GM10248 (cell line): ENCODE measurements at places on chromosomes 12 and 14.

DNA sequence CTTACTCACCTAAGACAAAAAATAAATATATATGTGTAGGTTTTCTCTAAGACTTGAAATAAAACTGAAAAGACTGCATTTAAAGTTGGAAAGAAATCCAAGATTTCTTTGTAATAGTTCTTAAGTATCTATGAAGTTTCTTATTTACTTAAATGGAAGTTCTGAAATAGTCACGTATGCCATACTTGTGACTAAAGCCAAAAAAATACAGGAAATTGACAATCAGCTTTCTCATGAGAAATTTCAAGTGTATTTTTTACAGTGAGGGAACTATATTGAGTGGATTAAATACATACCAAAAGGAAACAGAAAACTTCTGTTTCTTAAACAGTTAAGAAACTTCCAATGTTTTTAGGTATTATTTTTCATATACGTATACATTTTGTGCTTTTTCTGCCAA lies 188.1 kb downstream of the DPY19L2 start:
- no peak for DNase-seq

DNA sequence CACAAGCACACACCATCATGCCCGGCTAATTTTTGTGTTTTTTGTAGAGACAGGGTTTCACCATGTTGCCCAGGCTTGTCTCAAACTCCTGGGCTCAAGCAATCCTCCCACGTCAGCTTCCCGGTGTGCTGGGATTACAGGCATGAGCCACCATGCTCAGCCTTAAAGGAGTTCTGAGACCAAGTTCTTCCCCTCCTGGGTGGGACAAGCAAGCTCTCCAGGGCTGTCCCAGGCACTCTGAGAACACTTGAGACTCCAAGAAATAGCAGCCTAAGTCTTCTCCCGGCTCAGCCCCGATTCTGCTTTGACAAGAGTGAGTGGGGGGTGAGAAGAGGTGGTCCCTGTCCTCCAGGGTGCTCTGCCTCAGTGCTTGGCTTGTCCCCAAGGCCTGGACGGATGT lies 86.4 kb downstream of the STAB2 start:
- no peak for DNase-seq

DNA sequence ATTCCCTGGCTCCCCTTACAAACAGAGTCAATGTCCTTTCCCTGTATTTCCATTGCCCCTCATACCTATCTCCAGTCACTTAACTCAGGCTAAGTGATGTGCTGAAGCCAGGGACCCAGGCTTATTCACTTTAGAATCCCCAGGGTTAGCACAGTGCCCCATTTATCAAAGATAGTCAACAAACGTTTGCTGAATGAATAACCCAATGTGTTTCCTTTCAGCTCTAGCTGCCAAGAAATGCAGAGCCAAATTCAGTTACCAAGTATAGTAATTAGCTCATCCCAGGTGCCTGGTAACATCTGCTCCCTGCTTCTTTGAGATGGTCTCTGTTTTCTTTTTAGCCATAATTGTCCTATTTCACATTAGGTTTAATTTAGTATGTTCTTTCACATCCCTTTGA lies 189.5 kb downstream of the PHLDA1 start:
- no peak for DNase-seq

DNA sequence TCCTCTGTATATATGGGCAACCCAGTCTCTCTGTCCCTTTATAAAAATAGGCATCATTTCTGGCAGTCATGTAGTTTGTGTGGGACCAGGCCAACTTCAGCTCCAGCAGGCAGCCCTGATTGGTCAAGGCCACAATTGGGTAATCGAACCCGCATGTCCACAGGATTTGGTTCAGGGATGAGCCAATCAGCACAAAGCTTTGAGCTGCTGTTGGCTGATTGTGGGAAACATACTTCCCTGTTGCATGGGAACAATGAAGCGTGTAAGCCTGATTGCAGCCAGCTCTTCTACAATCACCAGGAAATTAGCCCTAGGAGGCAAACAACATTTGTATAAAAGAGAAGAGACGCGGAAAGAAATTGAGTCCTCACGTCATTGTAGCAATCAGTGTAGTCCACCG lies 328.6 kb downstream of the PCNX1 start:
- DNase-seq: no peak

DNA sequence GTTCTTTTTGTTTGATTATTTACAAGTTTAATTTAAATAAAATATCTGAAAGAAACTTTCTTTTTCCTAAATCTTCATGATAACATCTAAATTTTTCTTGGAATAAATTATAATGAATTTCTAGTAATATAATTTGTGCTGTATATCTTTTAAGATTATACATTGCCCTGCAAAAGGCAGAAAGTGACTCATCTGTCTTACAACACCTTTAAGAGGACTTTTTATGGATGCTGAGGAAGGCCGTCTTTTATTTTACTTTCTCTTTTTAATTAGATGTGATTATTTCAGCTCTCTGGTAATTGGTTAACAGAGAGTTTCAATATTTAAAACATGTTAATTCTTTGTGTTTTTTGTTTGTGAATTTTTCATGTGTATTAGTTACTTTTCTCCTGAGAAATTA lies 598.4 kb downstream of the RPL10L start:
- no peak for DNase-seq

GRCh38 chr14:61526405-61527312 lies 168.7 kb upstream of the HIF1A start:
- no peak for DNase-seq

DNA sequence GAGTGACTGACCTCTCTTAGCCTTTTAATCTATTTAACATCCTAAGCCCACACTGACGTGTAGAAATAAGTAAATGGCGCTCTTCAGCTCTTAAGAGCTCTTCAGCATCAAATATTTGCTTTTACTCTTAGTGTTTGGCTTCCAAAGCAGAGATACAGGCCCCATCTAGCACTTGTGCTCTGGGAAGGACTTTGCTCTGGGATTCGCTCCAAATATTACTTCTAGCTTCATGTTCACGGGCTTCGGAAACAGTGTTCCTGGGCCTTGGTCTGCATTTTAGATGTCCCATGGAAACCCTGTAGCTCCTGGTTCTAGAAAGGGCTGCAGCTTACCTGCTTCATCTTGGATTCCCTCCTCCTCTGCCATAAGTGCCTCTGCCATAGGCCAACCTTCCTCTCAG lies 2.7 kb upstream of the NKX2-8 start:
- DNase-seq: no peak

DNA sequence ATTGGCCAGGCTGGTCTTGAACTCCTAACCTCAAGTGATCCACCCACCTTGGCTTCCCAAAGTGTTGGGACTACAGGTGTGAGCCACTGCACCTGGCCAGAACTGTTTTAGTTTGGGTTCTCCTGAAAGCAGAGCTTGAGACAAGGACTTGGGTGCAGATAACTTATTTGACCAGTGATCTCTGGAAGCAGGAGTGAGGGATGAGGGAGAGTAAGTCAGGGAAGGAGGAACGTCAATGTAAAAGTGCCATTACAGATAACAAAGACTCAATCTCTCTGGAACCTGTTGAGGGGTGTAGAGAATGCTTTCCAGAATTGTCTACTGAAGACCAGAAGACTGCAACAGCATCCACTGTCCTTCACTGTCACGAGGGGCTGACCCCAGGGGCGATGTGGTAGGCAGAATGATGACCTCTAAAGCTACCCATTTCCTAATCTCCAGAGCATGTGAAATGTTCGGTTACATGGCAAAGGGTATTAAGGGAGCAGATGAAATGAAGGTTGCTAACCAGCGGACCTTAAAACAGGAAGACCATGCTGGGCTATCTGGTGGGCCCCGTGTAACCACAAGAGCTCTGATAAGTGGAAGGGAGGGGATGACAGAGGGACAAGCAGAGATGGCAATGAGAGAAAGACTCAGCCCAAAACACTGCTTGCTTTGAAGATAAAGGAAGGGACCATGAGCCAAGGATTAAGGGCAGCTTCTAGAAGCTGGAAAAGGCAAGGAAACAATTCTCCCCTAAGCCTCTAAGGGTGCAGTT lies 207.8 kb downstream of the RBM19 start:
- no peak for DNase-seq

- peak; percentile 32 for DNase-seq
Measured at GRCh38 chr12:92049403-92049802, 96.2 kb downstream of the BTG1 start.

DNA sequence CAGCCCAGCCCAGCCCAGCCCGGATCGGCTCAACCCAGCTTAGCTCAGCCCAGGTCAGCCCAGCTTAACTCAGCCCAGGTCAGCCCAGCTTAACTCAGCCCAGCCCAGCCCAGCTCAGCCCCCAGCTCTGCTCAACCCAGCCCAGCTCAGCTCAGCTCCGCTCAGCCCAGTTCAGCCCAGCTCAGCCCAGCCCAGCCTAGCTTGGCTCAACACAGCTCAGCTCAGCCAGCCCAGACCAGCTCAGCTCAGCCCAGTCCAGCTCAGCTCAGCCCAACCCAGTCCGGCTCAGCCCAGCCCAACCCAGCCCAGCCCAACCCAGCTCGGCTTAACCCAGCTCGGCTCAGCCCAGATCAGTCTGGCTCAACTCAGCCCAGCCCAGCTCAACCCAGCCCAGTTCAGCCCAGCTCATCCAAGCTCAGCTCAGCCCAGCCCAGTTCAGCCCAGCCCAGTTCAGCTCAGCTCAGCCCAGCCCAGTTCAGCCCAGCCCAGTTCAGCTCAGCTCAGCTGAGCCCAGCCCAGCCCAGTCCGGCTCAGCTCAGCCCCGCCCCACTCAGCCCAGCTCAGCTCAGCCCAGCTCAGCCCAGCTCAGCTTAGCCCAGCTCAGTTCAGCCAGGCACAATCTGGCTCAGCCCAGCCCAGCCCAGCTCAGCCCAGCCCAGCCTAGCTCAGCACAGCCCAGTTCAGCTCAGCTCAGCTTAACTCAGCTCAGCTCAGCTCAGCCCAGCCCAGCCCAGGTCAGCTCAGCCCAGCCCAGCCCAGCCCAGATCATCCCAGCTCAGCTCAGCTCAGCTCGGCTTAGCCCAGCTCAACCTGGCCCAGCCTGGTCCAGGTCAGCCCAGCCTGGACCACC lies 331.7 kb downstream of the TMEM121 start:
- no peak for DNase-seq

DNA sequence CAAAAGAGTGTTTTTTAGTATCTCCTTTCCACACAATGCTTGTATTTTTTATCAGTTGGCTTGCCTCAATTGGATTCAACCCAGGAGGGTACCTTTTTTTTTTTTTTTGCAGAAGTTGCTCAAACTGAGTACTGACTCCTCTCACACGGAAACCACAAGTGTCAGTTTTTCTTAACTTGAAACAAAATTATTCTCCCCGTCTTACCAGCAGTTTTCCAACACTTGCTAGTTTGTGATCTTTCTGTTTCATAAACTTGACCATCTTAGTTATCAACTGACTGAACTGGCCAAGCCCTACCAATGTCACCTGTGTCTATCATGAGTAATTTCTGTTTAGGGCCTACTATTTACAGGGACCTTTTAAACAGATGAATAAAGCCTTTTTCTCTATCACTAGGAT lies 34.1 kb upstream of the ITPR2 start:
- DNase-seq: peak; percentile 54

- no peak for DNase-seq
Measured at GRCh38 chr12:77087427-77087826, 22.1 kb upstream of the E2F7 start.

- no peak for DNase-seq
Measured at GRCh38 chr14:104686624-104687517, 2.5 kb upstream of the INF2 start.

- DNase-seq: no peak
Measured at GRCh38 chr14:100750762-100751699, 24.3 kb downstream of the DLK1 start.

- no peak for DNase-seq
Measured at GRCh38 chr14:32728976-32729375, 209.7 kb upstream of the NPAS3 start.

DNA sequence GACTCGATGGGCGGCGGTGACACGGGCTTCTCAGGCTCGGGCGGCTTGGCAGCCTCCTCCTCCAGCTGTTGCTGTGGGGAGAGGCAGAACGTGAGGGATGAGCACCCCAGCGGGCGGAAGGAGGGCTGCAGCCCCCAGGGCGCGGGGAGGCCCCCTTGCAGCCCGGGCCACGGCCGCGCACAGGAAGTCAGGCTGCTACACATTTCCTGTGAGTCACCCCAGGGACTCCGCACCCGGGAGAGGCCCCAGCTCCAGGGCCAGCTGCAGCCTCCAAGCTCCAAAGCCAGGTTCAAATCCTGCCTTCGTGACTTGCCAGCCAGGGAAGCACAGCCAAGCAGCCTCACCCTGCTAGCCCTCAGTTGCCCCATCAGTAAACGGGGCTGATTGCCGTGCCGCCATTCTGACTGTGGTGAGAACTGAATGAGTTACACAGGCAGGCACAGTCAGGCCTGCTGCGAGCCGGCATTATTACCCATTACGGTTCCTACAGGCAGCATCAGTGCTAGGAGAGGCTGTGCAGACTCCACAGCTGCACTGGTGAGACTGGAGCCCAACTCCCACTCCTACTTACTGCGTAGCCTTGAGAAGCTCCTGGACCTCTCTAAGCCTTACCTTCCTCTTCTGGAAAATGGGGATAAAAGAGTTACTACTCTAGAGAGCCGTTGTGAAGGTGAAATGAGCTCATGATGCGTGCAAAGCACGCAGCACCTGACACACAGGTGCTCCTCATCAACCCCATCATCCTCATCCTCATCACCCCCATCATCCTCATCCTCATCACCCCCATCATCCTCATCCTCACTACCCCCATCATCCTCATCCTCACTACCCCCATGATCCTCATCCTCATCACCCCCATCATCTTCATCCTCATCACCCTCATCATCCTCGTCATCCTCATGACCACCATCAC lies 100.9 kb downstream of the NCOR2 start:
- DNase-seq: peak; percentile 88

DNA sequence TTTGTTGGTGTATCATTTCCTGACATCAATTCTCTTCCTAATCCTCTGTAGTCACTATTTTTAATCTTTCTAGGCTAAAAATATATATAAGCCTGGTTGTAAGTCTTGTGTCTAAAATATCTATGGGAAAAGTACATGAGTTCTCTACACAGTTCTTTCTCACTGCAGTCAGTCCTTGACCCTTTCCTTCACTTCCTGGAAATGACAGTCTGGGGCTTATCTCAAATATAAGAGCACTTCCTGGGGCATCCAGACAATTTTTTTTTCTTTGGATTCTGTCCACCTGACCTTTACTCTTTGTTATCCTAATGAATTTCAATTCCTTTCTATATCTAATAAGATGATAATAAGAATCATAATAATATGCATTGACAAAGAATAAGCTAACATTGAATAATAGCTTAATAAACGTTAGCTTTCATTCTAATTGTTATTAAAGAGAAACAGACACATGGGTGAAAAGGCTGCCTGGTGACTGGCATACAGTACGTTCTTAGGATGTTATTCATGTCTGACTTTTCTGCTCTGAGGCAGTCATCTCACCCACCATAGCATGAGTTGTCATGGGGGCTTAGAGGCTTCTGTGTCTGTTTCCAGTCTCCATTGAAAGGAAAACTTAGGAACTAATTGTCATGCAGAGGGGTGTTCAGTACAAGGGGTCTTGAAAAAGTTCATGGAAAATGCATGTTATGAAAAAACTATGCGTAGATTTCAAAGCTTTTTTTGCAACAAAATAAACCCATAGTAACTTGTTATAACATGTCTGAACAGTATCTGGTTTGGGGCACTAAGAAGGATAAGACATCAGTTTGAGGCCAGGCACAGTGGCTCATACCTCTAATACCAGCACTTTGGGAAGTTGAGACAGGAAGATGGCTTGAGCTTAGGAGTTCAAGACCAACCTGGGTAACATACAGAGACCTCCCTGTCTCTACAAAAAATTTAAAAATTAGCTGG lies 66.2 kb upstream of the DNM1L start:
- no peak for DNase-seq

GRCh38 chr14:63647696-63648410 lies 6.2 kb upstream of the WDR89 start:
- DNase-seq: no peak
